RCC 7860 (cell line): ENCODE measurements at places on chromosomes 2 and 18.

GRCh38 chr2:227759411-227760118 is 13.9 kb downstream of the SCYGR8 start:
- DNase-seq = peak; percentile 81

GRCh38 chr2:85385746-85386145 is 24.4 kb downstream of the CAPG start:
- DNase-seq = no peak

GRCh38 chr2:236857246-236857645 is 228.4 kb upstream of the COPS8 start:
- no peak for DNase-seq

DNA sequence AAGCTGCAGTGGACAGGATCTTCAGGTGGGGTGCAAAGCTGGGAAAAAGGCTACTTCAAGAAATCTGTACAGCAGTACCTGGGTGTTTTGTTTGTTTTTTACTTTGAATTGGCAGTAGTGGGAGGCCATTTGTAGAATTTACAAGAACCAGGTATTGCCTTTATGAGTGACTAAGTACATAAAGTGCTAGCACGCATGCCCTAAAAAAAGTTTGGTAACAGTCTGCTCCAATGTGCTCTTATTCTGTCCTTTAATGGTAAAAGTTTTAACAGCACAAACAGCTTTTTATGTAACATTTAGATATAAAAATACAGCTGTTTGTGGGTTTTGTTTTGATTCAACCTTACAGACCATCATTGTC is 17.2 kb downstream of the REV1 start:
- DNase-seq = no peak

GRCh38 chr2:84383271-84383670 is 75.8 kb downstream of the SUCLG1 start:
- DNase-seq = no peak

GRCh38 chr2:1743396-1744150 is 742 bp downstream of the PXDN start:
- DNase-seq = no peak

DNA sequence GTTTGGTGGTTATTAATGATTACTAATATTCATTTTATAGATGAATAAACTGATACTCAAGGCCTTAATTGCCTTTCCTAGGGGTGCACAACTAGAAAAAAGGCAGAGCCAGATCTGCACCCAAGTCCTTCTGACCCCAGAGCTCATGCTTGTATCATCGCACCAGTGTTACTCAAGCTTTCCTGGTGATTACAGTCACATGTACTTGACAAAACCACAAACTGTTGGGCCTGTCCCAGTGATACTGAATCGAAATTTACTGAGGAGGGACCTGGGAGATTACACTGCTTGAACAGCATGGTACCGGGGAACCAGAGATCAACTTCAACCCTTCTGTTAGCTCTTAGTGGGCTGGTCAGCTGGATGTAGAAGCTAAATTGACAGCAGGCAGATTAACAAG is 33.7 kb downstream of the FASTKD2 start:
- no peak for DNase-seq

DNA sequence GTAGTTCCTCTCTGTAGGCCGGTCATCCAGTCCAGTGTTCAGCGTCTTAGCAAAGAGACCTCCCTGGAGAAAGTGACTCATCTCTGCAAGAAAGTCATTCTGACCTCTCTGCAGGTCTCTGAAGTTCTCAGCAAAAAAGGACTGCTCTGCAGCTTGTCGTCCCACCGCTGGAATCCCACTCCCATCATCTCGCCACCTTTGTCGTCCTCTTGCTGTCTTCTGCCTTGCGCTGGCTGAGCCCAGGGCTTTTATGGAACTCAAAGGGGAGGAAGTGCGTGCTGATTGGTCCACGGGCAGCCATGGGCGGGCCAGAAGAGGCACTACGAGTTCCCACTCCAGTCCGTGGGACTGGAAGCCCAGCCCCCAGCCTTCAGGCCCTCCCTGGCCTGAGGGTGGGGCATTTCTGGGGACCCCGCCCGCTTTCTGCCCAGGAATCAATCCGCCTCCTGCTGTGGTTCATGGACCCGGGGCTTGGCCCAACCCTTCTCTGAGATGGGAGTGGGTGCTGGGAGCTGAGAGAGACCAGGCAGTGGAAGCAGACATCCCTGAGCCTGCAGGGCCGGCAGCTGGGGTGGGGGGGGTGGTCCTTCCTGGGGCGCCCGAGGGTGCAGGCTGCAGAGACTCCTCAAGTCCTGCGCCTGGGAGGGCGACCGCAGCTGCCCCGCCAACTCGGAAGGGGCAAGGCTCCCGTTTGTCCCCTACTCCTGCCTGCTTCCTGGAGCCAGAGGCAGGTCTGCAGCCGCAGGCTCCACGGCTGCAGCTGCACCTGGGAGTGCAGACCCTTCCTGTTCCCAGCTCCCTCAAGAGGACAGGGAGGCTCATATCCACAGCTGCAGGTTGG is 660.7 kb upstream of the RAB6C start:
- no peak for DNase-seq

DNA sequence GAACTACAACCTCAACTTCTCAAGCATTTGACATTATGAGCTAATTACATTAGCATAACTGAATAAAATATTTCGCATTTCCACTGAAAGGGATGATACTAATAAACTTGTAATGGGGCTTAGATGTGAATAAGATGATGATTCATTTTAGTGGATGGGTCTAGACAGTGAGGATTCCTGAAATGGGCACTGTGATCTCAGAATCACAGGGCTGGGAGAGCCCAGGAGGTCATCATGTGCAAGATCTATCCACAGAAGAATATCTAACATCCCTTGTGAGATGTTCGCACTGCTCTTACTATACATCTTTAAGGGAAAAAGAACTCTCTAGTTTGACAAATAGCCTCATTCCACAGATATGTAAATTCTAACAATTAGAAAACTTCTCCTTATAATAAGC is 245.7 kb downstream of the DYM start:
- no peak for DNase-seq

DNA sequence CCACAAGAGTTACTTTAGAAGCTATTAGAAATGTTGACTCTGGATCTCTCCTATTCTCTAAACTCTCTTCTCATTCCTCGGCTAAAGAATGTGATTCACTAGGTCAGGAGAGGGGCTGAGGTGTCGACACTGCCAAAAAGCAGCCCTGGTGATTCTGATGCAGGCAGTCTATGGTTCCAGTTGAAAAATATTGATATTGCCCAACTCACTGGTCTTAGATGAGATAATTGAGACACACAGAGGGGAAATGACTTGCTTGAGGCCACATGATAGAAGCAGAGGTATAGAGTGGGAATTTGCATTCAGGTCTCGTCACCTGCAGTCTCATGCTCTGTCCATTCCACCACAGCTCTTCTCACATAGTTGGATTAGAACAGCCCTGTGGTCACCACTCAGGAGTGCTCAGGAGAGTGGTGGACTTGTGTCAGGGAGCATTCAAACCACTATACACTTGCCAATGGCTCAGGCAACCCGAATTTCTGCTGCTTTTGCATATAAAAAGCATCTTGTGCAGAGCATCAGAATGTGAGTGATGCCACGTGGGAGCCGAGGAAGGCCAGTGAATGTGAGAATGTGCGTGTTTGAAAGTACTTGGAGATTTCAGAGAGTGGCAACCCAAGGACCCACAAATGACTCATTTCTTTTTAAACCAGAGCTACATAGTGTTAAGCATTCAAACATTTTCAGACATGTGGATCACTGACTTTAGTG is 65.1 kb upstream of the CTLA4 start:
- peak; percentile 93 for DNase-seq

DNA sequence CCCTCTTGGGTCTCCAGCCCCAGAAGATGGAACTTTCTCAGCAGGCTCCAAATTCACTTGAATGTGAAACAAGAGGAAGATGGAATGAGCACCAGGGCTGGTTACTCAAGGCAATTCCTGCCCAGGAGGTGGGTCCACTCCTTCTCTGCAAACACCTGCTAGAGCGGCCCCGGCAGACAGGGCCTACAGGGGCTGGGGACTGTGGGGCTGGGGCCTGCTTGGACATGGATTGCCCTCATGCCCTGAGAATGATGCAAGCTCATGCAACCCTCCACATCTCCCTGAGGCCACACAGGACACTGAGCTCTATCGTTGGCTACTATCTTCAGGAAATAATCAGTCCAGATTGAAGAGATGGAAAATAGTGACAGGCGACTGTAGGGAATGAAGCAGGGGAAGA is 39.1 kb downstream of the TFCP2L1 start:
- no peak for DNase-seq

- peak; percentile 82 for DNase-seq
Measured at GRCh38 chr2:201806442-201807170, at the start of gene CDK15. Gene CDK15 (plus strand): TSS chr2:201806537. CDS start chr2:201806665, 128 bp downstream.

DNA sequence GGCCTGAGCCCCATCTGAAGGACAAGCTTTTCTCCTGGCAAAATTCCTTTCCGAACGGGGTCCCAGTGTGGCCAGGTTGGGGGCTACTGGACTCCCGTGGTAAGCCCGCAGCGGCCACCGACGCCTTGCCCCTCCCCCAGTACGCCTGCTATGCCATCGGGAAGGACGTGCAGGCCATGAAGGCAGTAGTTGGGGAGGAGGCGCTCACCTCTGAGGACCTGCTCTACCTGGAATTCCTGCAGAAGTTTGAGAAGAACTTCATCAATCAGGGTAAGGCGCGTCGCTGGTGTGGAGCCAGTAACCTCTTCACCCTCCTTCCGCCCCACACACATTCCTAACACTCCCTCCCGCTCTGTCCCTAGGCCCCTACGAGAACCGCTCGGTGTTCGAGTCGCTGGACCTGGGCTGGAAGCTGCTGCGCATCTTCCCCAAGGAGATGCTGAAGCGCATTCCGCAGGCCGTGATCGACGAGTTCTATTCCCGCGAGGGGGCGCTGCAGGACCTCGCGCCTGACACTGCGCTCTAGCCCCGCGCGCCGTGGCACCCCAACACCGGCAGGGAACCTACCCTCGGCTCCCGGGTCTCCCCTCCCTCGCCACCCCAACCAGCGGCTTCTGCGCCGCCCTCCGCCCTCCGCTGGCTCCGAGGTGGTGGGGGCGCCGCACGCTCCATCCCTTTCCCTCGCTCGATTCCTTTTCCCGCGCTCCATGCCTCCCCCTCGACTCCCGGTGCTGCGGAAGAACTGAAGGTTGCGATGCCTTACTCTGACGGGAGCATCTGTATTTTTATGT is 13.6 kb upstream of the ANKRD53 start:
- DNase-seq = no peak

DNA sequence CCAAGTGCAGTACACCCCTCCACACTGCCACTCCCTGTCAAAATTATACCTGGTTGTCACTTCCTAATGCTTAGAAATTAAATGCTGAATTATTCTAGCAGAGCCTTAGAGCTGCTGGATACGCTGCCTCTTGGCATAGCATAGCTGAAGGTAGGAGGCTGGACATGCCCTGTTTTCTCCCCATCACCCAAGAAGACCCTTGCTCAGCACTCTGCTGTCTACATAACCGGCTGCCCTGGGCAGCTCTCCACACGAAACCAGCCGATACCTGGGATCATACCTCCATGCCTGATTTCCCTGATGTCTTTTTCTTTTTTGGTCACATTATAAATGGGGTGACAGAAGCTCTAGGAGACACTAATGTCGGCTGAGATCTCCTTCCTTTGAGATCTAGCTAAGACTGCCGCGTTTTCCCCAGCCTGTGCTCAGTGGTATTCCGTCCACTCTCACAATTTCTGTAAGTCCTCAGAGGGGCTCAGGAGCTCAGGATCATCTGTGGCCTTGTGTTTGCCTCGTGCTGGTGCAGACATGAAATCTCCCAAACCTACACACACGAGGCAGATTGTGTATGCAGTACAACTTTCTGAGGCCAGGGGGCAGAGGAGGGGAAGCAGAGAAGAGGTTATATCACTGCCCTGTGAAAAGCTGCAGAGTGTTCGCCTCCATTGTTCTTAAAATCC is 13.5 kb upstream of the ZAP70 start:
- peak; percentile 24 for DNase-seq

DNA sequence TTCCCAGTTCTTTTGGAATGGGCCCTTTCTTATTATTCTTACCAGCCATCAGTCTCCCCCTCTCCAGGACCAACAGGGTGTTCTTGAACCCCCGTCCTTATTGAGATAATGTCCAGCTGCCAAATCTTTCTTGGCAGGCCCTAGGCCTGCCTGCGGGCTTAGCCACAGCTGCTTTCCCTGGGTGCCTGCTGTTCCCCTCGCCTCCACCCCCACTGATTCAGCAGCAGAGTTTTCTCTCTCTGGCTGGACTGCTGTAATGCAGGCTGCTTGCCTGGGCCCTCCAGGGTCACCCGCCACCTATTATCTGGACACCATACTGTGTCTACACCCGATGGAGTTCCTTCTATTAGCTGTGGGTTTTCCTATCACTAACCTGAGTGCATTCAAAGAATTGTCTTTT is 395.4 kb upstream of the ATP5MC3 start:
- no peak for DNase-seq

- DNase-seq = no peak
Measured at GRCh38 chr2:121479882-121480522, 50.7 kb upstream of the RNU4ATAC start.

GRCh38 chr2:133843091-133843490 is 274.8 kb upstream of the NCKAP5 start:
- DNase-seq = no peak

GRCh38 chr18:48330016-48330991 is 78.9 kb downstream of the ZBTB7C start:
- DNase-seq = peak; percentile 89

DNA sequence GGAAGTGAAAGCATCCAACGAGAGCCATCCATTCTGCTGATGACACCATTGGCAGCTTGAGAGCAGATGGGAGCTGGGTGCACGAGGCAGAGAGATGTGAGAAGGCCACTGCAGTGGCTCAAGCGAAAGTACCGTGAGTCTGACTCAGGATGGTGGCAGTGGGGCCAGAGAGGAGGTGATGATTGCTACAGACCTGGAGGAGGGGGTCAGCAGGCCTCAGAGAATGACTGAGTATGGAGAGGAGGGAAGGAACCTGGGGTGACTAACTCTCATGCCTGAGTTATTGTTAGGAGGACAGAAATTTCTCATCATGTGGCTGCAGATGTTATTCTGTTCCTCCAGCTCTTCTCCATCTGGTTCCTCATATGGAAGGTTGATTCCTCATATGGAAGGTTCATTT is 8.8 kb upstream of the ZBTB7C start:
- no peak for DNase-seq

GRCh38 chr2:105686588-105686987 is 58.1 kb upstream of the NCK2 start:
- no peak for DNase-seq

GRCh38 chr2:57881998-57882888 is 164.4 kb upstream of the VRK2 start:
- peak; percentile 89 for DNase-seq

- no peak for DNase-seq
Measured at GRCh38 chr18:10591896-10592295, 66.1 kb downstream of the NAPG start.

- no peak for DNase-seq
Measured at GRCh38 chr2:45724335-45724734, 72.9 kb downstream of the PRKCE start.

DNA sequence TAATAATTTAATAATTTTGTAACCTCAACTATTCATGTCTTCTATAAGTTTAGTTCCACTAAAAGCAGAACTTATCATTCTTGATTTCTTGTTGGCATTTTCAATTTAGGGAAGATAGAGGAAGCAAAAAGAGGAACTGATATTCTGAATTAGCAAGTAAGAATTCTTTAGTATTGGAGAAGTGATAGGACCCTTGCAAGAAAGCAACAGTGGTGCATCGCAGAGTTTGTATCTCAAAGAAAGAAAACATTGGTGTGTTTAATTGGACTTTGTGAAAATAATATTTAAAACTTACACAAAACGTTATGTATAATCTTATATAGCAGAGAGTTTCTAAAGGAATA is 36.5 kb upstream of the TNFRSF11A start:
- DNase-seq = no peak

GRCh38 chr2:37583402-37583801 is 88.0 kb downstream of the CDC42EP3 start:
- no peak for DNase-seq

- peak; percentile 64 for DNase-seq
Measured at GRCh38 chr18:8341481-8342230, 267.6 kb upstream of the RAB12 start.
